ENCODE measurements at places on chromosomes 6 and 20. TPM values are rescaled to one million over a fixed set of nuclear protein-coding genes. Genes with fewer than 3 reads are reported as not detected.

DNA sequence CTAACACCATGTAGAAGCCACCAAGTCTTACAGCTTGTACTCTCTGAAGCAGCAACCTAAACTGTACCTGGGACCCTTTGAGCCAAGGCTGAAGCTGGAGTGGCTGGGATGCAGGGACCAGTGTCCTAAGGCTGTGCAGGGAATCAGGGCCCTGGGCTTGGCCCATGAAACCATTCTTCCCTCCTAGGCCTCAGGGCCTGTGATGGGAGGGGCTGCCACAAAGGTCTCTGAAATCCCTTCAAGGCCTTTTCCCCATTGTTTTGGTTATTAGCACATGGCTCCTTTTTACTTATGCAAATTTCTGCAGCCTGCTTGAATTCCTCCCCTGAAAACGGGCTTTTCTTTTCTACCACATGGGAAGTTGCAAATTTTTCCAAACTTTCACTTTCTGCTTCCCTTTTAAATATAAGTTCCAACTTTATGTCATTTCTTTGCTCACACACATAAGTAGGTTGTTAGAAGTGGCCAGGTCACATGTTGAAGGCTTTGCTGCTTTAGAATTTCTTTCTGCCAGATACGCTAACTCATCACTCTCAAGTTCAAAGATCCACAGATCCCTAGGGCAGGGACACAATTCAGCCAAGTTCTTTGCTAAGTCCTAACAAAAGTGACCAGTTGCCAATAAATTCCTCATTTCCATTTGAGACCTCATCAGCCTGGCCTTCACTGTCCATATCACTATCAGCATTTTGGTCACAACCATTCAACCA lies 28.2 kb upstream of the ATXN1 start:
- no peak for DNase-seq

GRCh38 chr6:26457264-26457805 lies 420 bp upstream of the BTN2A1 start:
- DNase-seq, result no peak

DNA sequence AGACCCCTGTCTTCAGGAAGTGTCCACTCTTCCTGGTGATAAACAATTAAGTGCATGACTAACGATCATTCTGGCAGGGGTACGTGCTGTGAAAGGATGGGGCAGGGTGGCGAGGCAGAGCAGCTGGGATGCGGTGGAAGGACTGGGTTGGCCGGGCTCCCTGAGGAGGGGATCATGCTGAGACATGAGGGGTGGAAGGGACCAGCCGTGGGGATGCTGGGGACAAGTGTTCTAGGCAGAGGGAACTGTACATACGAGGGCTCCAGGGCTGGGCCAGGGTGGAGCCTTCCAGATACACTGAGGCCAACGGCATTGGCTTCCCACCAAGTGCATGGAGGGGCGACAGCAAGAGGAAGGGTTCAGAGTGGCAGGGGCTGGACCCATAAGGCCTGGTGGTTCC lies 65.7 kb upstream of the SIRPA start:
- DNase-seq, result no peak

DNA sequence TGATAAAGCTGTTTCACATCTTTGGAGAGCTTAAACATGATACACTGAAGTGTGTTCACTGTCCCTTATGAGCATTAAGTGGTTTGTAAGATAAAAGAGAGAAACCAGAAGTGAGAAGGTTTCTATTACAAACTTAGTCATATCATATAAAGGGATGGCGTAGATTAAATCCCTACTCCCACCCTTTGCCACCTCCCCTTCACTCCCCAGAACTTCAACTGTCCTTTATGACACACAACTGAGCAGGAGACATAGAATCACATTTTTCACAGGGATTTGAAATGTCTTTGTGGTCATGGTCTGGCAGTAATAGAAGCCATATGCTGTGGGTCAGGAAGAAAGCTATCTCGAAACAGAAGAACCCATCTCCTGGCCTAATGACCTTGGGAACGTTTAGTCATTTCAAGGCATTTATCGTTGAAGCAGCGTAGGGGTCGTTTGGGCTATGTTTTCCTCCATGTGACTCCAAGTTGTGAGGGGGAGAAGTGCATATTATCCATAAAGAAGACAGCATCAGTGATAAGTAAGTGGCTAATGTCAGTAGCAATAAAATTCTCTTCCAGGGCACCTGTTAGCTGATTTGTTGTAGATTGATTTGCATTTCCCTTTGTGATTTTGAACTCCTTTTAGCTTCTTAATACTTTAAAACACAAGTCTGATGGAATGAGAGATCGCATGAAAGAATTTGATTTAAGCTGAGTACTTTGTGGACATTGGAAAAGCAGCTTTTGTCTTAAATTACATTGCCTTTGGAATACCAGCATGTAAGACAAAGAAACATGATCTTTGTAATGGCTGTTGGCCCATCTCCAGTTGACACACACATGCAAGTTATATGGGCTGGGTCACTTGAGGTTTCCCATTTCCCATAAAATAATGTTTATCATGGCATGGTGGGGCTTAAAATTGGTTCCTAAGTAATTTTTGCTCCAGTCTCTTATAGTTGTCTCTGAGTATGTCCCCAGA lies 501.5 kb upstream of the FLRT3 start:
- no peak for DNase-seq

The RGL2 gene
- total RNA-seq, result 45.5 TPM

The WFDC12 gene
- not detected for total RNA-seq
